ENCODE measurements at places on chromosomes 6 and 20.

- DNase-seq = no peak
Observed at GRCh38 chr6:138031850-138032249, 75.4 kb downstream of the PERP start.

GRCh38 chr20:38238829-38239228, 21.7 kb downstream of the KIAA1755 start:
- no peak for DNase-seq

- DNase-seq = no peak
Observed at GRCh38 chr6:21870076-21870730, 276.7 kb downstream of the SOX4 start.

- no peak for DNase-seq
Observed at GRCh38 chr6:125299257-125299656, 2.5 kb downstream of the HDDC2 start.

- no peak for DNase-seq
Observed at GRCh38 chr20:62305149-62305764, 2.5 kb downstream of the ADRM1 start.

DNA sequence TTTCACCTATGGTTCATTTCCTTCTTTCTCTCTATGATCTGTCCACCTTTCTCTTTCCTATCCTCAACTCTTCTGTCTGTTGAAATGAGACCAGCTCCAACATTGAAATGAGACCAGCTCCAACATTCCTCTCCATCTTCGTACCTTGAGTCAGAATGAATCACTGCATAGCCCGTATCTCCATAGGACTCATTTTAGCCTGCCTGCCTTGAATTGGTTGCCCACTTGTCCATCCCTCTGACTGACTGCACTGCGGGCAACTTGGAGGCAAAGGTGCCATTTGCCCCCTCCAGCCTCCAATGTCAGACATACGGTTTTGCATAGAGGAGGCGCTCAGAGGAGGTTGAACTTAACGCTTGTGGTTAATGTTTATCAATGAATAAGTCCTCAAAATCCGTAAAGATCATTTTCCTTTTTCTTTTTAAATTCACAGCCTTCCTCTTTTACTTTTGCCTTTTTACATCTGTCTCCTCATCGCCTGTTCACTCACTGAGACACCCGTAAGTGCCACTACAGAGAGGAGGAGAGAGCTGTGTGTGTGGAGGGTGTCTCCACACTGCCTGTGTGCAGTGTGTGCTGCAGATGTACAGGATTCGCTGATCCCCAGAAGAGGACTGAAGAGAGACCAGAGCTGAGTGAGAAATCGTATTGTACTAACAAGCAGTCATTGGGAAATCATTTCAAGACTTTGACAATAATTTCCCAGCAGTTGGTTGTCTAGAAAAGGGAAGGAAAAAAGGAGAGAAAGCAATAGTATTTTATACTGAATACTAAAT, 579.6 kb upstream of the MAP3K7 start:
- no peak for DNase-seq

DNA sequence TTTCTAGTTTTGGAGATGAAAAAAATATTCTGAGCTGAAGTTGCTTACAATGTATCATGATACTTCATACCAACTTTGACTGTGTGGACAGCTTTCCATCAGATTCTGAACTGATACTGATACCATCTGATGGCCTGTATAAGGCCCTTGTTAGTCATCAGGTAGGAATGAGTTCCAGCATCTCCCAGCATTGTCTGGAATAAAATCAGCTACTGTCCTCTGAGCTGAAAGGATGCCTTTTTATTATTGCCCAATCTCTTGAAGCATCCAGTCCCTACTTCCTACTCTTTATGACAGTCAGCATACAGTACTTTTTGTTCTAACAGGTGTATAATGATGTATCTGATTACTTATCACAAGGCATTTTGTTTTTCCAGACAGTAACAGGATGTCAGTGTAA, 70.6 kb upstream of the EYA4 start:
- no peak for DNase-seq

- DNase-seq = no peak
Observed at GRCh38 chr6:5398530-5398929, 137.2 kb downstream of the FARS2 start.

Data from LNCaP clone FGC (cell line).